CD4-positive, alpha-beta T cell treated with Interleukin-4 for 4 hours (primary cell): ENCODE measurements at places on chromosomes 2 and 18.
A peak's percentile ranks its signal among the peaks of the same experiment; 100 is the strongest.

DNA sequence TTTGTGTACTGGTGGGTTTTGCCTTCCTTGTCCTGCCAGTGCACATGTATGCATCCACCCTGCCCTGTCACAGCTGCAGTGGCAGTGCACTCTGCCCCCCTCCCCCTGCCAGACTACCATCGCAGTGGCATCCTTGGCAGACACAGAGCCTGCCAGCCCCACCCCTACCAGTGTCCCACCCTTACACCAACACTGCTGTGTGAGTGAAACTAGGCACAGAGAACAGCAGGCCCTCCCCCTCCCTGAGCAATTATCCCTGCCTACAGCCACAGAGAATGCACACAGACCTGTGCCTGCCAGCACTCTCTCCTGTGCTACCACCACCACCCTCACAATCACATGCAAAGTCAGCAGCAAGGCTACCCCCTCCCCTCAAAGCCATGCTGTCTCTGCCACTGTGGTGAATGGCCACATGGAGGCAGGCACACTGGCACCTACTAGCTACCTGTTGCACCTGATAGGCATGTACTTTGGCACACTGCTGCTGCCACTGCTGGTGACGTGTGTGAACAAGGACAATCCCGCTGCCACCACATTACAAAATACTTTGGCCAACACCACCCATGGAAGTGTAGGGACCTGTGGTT is 239.8 kb downstream of the CALCRL start:
- DNase-seq, result no peak

DNA sequence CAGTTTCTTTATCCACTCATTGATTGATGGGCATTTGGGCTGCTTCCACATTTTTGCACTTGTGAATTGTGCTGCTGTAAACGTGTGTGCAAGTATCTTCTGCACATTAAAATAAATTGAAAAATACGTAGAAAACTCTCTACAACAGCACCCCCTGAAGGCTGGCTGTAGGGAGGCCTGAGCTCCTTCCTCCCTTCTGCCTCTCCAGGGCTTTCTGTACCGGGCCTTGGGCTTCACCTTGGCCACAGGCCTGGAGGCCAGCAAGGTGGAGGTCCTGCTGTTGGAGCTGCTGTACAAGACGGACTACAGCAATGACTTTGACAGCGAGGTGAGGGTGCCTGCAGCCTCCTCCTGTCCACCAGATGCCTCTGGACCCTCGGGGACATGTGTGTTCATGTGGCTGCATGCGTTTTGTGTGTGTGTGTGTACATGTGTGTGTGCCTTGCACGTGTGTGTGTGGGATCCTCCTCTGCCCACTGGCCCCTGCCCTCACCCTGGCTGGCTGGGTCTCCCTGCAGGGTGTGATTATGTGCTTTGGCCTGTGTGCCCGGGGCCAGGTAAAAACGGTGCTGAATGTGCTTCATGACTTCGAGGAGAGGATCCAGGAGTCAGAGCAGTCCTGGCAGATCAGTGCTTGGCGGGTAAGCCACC is 29.2 kb downstream of the MROH2A start:
- DNase-seq, result no peak

DNA sequence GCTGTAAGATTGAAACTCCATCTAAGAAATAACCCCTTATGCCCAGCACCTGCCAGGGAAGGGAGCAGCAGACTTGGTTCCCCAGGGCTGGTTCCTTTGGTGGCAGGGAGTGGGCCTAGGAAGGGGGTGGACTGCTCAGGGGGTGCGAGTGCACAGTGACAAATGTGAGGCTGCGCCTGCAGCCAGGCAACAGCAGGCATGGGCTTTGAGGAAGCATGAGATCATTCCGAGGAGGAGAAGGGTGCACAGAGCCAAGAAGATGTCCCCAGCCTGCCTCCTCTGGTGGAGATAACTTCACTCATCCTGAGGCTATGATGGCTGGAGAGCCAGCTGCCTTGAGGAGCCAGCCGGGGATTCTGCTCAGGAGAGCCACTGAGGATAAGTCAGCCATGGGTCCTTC is 158.0 kb downstream of the CAPN13 start:
- no peak for DNase-seq

DNA sequence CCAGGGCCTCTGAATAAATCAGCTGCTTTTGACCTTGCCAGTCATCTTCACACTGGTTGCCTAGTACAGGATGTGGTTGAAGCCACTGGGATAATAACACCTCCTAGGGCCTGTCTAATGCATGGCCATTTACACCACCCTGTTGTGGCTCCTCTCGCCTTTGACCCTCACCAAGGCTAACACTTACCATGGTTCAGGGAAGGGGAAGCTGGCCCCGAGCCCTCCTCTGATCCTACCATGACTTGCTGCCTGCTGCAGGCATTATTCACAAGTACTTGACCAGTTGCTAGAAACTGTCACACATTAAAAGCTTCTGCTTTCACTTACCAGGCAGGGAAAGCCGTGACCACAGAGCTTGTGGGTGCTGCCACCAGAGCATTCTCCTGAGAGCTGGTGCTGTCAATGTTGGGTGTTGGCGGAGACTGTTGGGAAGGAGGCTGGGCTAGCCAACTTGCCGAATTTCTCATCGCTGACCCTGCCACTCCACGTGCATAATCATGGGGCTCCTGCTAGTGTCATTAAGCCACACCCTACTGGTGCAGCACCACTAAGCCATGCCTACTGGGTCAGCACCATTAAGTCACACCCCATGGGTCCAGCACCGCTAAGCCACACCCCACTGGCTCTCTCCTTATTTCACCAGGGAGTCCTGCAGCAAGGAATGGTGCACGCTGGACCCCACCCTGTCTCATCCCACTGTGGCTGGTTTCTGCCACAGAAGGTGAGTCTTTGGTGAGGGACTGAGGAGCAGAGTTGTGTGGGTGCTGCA is 47.0 kb upstream of the TTC39C start:
- DNase-seq, result peak; percentile 56

DNA sequence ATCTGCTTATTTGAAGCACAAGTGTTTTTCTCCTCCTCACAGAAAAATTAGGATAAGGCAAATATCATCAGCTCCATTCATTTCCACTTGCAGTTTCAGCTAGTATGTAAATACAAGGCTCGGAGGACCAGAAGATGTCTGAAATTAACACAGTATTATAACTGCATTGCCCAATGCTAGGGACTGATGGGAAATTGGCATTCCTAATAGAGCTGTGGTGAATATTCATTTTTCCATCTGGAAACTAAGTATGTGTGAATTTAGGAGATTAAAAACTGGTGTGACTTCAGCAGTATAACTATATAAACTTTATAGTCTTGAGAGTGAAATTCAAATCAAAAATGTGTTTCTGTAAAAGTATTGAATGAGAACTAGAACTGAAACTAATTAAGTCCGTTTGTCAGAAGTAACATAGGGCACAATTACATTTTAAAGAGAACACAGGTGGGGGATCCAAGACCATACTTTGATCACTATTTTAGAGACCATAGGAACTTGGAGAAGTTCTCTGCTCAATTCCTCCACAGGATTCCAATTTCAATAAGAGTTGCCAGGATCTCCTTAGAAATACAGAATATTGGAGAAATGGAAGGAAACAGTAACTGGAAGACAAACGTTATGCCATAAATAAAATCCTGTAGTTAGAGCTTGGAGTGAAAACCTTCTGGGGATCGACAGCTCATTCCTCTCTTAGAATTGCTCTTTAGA is 12.1 kb upstream of the ITGA6 start:
- no peak for DNase-seq
